ENCODE measurements at places on chromosomes 6 and 20.

- DNase-seq, result no peak
Observed at GRCh38 chr6:1028723-1029122, 283.2 kb upstream of the FOXQ1 start.

GRCh38 chr6:2433266-2433665 lies 187.9 kb upstream of the GMDS start:
- no peak for DNase-seq

- DNase-seq, result no peak
Observed at GRCh38 chr6:3393836-3394202, 63.0 kb downstream of the SLC22A23 start.

DNA sequence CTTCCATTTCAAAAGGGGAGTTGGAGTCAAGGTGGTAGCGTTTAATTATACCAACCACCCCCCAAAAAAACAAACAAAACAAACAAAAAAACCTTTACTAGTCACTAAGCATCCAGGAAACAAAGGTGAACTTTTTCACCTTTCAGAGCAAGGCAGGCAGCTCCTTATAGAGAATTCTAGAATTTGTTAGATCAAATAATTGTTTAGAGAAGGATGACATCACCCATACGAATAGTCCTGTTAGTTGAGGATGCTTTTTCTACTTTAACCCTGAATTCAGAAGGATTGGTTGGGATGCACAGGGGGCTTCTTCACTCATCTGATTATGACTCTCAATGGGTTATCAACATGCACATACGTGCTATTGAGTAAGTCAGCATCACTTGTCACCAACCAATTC lies 44.3 kb downstream of the GNAS start:
- no peak for DNase-seq

- no peak for DNase-seq
Observed at GRCh38 chr20:17617212-17617867, 47.5 kb downstream of the DSTN start.

DNA sequence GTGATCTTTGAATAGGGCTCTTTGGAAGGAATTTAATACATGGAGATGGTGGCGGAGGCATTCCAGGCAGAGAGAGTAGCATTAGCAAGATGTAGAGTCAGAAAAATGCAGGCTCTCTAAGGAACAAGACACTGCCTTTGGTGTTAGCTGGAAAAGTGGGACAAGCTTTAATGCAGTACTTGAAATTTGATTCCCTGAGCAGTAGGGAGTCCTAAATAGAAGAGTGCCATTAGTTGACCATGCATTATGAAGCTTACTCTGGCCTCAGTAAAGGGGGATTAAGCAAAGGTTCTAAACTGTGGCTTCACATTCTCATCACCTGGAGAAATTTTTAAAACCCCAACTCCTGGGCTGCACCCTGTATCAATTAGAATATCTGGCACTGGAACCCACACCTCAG lies 494.8 kb upstream of the SOX4 start:
- no peak for DNase-seq

- DNase-seq, result no peak
Observed at GRCh38 chr20:19354950-19355349, 142.5 kb downstream of the SLC24A3 start.

DNA sequence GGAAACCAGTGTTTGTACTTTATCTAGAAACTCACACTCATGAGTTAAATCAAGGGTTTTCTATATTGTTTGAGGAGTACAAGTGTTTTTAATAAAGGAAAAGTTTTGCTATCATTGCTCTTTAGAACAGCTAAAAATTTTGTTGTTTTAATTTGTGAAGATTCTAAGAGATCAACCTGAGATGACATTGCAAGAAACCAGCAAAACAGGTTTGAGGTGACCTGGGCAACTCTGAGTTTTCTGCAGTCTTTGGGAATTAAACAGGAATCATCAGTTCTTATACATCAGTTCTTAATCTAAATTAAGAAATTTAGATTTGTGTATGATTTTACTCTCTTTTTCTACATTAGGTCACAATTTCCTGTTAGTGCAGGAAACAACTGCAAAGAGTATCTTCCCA lies 114.5 kb downstream of the JAG1 start:
- no peak for DNase-seq
